GM20000 (cell line): ENCODE measurements at places on chromosomes 5 and 9.

DNA sequence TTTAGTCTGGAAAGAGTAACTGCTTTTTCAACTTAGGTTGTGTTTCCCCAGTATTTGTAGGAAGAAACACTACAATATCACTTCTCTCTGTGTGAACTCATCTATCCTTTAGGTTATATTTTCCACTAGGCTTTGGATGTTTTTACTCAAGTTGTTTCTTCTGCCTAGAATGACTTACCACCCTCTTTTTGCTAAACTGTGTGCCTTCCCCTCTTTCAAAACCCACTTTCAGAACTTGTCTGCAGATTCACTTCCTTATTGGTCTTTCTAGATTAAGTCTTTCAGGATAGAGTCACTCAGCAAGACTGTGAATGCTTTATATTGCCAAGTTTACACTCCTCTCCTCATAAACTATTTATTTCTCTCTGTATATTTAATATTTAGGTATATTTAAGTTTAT is 14.2 kb upstream of the CAST start:
- DNase-seq = no peak

DNA sequence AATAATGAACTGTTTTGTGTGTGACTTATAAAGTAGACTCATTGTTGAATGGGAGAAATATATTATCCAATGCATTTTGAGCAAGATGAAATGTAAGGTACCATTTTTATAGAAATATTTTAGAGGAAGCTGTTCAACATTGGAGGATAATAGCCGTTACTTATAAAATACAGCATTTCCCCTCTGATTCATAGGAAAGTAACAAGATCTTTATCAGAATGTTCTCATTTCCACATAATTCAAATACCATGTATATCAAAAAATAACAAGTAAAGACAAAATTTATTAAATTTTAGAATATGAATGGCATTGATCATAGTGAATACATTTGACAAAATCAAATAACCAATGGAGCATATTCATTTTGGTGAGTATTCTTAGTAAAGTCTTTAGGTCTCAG is 346.7 kb upstream of the PTGER4 start:
- DNase-seq = no peak

GRCh38 chr5:149143470-149143869 is 2.2 kb downstream of the ABLIM3 start:
- no peak for DNase-seq

- DNase-seq = peak; percentile 35
Measured at GRCh38 chr5:54234304-54234933, 76.0 kb downstream of the ARL15 start.

DNA sequence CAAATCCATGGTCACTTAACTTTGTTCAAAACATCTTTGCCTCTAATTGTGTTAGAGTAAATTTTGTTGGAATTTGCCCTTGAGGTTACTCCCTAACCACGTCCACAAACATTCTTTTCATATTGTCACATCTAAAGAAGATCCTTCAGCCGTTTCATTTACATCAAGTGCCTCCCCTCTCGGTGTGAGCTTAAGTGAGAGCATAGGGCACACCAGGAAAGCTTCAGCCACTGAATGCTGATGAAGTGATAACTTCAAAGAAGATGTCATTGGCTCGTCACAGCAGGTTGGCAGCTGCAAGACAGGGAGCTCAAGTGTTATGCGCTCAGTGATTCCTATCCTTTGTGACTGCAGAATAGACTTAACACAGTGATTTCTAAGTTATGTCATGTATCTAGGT is 49.6 kb upstream of the ADAMTS19 start:
- DNase-seq = no peak

- peak; percentile 74 for DNase-seq
Measured at GRCh38 chr9:75027187-75028107, 646 bp downstream of the CARNMT1 start.

DNA sequence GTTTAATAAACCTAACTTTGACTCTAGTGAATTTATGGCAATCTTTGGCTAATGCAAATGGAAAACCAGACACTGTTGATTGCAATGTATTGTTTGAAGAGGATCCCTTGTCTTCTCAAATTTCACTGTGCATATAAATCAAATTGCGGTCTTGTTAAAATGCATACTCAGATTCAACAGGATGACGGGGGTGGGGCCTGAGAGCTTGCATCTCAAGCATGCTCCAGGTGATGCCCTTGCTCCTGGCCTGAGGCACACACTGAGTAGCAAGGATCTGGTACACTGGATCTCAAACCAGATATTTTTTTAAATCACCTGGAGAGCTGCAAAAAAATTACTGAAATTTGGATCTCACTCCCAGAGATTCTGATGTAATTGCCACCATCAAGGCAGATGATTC is 463.7 kb downstream of the DNAH5 start:
- no peak for DNase-seq

DNA sequence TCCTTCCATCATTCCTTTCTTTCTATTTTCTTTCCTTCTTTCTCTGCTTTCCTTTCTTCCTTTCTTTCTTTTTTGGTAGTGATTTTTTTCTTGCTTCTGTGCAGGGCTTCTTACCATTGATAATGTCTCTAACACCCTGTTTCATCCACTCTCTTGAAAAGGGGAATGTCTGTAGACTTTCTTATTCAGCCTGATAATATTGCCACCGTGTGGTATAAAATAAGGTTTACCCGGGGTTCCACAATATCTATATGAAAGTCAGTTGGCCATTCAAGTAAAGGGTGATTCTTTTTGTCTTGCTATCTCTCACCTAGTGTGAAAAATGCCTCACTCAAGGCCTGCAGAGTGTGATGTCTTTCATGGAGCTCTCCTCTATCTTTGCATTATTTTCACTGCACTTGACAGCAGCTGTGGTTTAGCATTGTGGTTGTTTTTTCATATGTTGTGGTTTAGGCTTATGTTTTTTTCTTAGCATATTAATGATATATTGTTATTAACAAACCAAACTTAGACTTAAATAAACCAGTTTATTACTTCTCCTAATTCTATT is 153.9 kb downstream of the CSNK1G3 start:
- no peak for DNase-seq

DNA sequence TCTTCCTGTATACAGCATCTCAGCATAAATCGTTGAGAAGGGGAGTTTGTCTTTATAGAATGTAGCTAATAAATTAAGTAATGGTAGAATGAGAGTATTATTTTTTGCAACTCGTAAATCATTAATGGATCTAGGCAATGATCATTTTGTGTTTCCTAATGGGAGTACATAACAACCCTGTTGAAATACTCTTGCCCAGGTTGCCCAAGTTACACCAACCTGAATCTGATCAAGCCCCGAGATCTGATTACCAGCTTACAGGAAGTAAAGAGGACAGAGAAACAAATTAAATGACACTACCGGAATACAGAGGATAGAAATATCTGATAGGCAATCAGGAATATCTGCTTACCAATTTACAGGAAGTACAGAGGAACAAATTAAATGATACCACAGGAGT is 107.3 kb downstream of the AOPEP start:
- no peak for DNase-seq

DNA sequence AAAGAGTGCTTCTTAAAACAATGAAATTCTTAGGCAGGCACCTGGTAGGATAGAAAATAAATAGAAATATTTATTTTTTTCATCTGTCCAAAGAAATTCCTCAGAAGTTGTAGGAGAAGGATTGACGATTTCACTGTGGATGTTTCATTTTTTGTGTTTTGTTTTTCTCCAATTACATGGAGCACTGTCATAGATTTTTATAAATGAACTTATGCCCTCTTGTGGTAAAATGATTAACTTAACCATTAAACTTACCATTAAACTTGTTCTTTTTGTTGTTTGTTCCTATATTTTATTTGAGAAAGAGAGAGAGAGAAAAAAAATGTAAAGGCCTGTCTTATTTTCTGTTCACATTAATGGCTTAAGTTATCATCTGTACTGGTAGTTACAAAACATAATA is 339.2 kb downstream of the PRR16 start:
- no peak for DNase-seq

- DNase-seq = no peak
Measured at GRCh38 chr5:154199263-154199662, 8.7 kb downstream of the GALNT10 start.

GRCh38 chr9:119197893-119198607 is 171.2 kb downstream of the BRINP1 start:
- no peak for DNase-seq

GRCh38 chr5:43590700-43591099 is 12.3 kb upstream of the NNT start:
- DNase-seq = no peak

DNA sequence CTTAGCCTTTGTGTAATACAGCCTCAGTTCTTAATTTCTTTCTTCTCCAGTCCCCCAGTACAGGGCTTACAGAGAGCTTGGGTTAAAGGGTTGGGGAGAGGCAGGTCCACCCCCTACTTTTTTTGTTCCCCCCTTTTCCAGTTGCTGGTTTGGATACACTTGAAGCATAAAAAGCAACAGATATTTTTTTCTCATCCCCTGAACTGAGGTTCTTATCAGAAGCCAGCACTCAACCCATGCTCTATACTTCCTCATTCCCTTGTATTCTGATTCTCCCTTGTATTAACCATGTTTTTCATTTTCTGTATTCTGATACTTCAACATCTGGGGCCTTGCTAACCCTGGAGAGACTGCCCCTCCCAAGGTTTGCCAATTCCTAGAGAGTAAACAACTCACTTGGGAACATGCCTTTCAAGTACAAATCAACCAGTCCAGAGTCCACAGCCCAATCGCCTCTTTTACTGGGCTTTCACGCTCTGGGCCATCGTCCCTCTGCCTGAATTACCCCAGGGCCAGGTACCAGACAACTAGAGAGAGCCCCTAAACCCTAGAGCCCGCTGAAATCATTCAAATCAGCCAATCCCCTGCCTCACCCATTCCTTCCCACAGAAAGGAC is 333.4 kb upstream of the PUM3 start:
- DNase-seq = no peak

DNA sequence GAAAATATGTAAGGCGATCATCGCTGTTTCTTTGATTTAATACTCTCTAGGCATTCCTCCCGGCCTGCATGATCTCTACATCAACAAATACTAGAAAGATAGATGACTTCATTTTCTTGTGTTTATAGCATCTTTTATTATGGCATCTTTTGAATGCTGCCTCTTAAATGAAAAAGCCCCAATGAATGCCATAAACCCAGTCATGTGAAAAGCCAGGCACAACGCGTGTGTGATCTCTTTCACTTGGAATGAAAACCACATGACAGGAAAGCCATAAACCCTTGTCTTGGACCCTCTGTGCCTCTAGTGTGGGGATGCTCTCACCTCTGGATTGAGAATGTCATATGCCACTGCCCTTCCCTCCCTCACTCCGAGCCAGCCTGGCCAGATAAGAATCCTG is 476.2 kb downstream of the SEMA5A start:
- DNase-seq = no peak

- no peak for DNase-seq
Measured at GRCh38 chr9:72902268-72902667, 50.6 kb downstream of the ALDH1A1 start.

DNA sequence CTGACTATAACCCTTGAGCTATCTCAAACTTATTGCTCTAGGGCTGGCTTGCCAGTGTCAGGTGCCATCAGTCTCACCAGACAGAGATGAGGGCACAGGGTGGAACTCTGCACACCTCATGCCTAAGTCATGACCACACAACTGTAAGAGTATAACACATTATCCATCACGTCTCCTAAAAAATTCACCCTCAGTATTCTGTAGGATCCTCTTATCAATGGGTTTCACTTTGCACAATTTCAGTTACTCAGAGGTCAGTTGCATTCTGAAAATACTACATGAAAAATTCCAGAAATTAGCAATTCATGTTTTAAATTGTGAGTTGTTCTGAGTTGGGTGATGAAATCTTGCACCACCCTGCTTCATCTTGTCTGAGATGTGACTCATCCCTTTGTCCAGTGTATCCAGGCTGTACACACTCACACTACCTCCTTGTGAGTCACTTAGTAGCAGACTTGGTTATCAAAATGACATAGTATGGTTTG is 690.9 kb upstream of the CDH18 start:
- no peak for DNase-seq

DNA sequence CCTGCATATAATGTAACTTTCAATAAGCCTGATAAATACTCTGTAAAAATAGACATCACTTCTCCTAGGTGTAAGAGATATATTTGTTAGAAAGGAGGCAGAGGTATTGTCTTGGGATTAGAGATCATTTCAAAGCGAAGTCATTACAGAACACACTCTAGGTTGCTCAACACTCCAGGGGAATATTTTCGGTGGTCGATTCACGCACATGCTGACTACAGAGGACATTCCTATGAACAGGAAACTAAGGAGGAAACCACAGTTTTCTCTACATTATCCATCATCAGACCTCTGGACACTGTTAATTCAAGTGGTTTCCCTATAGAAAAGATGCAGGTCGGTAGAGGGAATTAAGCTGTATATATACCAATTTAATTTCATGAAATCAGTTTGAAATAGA is 370.0 kb downstream of the NDUFS4 start:
- DNase-seq = no peak

- DNase-seq = no peak
Measured at GRCh38 chr5:148268566-148268965, at the start of gene SPINK13. SPINK13 (plus strand) TSS chr5:148268794; CDS start chr5:148270073, 1,279 bp downstream.

GRCh38 chr9:101572316-101572715 is 22.5 kb downstream of the PPP3R2 start:
- no peak for DNase-seq

DNA sequence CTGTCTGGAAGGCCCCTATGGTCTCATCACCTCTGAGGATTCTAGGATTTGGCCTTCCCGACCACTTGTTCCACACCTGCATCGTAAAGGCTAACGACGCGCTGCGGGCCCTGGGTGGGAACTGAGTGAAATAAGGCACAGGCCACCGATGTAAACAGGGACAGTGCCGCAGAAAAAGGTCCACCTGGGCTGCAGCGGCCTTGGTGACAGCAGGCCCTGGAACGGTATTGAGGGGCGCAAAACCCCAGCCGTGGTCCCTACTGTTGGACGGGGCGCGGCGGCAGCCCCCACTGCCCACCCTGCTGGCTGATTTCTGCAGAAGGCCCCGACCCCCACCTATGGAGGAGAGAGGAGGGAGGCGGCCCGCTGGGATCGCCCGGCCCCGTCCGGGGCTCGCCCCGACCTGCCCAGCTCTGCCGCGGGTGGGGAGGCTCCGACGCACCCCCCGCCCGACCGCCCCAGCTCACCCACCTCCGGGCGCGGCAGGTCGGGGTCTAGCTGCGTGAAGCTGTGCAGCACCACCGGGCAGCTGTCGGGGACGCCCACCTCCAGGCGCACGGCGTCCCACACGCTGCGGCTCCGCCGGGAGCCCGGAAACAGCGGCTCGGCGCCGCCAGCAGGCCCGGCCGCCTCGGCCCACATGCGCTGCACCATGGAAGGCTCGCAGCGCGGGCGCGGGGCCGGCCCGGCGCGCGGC is 391 bp downstream of the RALGDS start:
- DNase-seq = no peak

- no peak for DNase-seq
Measured at GRCh38 chr5:18607570-18607969, 973.3 kb downstream of the TAF11L14 start.
